ENCODE measurements at places on chromosomes 16 and 17.

DNA sequence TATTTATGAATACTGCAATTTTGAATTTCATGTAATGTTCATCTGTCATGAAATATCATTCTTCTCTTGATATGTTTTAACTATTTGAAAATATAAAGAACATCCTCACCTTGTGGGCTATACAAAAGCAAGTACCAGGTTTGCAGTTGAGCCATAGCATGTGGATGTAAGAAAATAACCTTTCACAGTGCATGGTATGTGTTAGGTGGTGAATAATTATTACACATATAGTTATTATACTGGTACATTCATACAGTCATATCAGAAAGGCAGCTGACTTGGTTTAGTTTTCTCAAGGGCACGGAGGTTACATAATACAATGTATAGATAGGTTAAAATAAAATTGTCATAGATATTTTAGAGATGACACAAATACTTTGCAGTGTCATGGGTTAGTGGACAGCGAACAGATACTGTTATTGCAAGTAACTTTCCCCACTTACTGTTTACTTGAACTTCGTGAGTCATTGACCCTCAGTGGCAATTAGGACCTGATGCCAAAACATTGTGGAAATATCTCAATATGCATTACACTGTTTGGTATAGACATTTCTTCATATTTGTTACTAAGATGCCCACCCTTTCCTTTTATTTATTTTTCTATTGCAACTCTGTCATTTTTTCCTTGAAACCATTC is 445.4 kb upstream of the GOT2 start:
- DNase-seq = no peak

DNA sequence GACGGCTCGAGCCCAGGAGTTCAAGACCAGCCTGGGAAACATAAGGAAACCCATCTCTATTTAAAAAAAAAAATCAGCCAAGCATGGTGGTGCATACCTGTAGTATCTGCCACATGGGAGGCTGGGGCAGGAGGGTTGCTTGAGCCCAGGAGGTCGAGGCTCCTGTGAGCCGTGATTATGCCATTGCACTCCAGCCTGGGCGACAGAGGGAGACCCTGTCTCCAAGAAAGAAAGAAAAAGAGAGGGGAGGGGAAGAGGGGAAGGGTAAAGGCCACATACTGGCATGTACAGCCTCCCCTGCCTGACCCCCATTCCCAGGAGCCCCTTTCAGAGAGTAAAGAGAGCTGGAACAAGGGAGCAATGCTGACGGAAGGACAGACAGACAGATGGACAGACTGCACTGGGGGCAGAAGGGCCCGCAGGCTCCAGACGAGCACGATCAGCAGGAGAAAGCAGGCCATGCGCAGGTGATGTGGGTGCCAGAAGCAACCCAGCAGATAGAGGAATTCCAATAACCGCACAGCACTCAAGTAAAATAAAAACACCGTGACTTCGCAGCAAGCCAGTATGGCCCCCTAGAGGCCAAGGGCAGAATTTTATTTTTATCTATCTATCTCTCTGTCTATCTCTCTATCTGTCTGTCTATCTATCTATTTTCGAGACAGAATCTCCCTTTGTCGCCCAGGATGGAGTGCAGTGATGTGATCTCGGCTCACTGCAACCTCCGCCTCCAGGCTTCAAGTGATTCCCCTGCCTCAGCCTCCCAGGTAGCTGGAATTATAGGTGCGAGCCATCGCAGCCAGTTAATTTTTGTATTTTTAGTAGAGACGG is 27.1 kb upstream of the SNN start:
- DNase-seq = peak; percentile 51

- peak; percentile 47 for DNase-seq
These were observed 21.1 kb downstream of the WIPI1 start for GRCh38 chr17:68435876-68436842.

DNA sequence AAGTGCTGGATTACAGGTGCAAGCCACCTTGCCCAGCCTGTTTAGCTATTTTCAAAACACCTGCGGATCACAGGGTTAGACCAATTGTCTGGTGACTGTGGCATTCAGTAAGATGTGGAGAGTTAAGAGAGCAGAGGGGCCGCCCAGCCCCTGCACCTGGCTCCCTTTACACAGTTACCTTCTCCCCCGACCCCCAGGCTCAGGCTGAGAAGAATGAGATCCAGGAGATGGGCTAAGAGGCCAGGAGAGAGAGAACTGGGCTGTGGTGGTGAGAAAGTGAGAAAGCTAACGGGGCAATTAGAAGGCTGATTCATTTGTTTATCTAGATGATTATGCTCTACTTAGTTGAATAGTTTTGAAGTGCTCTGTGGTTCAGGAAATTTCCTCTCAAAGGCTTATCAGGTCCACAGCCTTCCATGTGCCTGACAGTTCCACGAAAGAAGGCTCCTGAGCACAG is 67.8 kb upstream of the AXIN2 start:
- peak; percentile 20 for DNase-seq

- no peak for DNase-seq
These were observed 21.8 kb upstream of the CACNG4 start for GRCh38 chr17:66942451-66943264.

- no peak for DNase-seq
These were observed 4.7 kb downstream of the PDE6G start for GRCh38 chr17:81651692-81652091.

GRCh38 chr17:44334727-44335126 is 10.1 kb upstream of the SLC25A39 start:
- no peak for DNase-seq

DNA sequence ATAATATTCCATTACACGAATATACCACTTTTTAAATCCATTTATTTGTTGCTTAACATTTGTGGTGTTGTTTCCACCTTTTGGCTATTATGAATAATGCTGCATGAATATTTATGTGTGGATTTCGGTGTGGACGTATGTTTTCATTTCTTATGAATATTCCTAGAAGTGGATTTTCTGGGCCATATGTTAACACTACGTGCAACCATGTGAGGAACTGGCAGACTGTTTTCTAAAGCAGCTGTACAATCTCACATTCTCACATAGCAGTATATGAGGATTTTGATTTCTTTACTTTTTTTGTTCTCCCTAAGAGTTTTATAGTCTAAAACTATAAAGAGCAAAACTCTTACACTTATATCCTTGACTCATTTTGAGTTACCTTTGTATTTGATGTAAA is 143.4 kb downstream of the MAP2K4 start:
- no peak for DNase-seq

DNA sequence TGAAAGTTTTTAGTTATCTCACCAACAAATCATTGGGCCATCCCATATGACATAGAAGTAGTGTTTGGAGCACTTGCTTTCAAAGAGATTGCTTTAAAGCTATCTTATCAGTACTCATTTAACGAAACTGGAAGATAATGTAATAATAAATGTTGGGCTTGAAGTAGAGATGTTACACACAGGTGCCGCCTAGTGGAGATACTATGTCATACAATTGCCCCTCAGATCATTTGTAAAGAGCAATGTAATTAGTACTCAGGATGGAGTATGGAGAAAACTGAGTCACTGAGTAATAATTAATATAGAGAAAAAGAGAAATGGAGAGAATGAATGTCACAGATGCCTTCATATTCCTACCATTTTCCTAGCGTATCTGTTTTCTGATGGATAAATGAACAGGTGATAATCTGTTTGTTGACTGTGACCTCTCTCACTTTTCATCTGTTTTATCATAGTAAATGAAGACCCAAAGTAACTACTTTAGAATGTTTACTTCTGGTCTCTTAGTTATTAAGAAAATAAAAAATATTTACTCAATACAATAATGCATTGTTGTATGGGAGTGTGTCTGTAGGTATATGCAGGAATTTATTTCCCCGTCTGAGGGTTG is 80.4 kb downstream of the EFCAB5 start:
- peak; percentile 33 for DNase-seq

DNA sequence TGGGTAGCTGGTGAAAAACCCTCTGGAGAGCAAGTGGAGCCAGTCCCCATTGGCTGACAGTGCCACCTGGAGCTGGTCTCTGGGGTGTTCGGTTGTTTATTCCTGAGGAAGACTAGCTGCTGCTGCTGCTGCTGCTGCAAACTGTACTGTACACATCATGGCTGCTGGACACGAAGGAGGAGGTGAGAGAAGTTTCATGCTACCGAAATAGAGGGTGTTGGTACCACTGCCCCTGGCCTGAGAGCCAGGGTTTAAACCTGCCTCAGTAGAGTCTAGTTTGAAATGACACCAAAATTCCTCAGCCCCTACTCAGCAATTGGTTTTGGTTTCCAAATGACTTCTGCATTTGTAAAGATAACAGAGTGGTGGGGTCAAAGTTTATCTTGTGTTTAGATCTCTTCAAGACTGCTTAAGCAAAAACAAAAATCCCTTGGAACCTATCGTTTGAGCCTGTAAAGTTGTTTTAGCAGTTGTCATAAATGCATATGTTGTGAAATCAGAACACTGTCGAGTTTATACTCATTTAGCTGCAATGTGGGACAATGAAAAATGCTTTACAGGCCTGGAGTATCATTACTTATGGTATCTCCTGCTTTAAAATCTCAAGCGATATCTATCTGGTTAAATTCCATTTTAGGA is 40.8 kb downstream of the CYB5B start:
- no peak for DNase-seq

DNA sequence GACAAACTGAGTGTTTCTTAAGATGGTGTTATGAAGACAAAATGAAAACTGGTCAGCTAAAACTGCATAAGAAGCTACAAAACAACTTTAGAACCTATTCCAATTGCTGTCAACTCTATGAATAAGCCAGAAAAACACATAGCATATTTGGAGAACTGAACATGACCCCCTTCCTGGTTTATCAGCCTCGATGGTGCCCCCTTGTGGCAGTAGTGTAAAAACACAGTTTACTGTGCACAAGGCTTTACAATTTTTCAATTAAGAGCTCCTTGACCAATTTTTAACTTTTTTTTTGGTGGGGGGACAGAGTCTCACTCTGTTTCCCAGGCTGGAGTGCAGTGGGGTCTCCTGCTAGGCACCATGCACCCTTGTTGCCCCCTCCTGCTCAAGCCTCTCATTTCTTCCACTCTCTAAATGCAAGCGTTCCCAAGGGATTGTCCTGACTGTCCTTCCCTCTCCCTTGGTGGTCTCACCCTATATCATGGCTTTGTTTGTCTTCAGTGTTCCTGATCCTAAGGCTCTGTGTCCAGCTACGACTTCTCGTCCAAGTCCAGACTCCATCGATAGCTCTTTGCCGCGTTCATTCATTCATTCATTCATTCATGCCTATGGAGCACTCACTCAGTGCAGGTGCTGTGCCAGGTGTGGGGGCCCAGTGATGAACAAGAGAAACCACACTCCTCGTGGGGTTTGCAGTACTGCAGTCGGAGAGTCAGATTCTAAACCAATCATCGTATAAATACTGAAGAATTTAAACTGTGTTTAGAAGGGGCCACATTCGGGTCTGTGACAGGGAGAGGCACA is 7.5 kb downstream of the EIF1 start:
- DNase-seq = peak; percentile 47
